ENCODE measurements at places on chromosomes 5 and 9.
A peak's percentile ranks its signal among the peaks of the same experiment; 100 is the strongest.

DNA sequence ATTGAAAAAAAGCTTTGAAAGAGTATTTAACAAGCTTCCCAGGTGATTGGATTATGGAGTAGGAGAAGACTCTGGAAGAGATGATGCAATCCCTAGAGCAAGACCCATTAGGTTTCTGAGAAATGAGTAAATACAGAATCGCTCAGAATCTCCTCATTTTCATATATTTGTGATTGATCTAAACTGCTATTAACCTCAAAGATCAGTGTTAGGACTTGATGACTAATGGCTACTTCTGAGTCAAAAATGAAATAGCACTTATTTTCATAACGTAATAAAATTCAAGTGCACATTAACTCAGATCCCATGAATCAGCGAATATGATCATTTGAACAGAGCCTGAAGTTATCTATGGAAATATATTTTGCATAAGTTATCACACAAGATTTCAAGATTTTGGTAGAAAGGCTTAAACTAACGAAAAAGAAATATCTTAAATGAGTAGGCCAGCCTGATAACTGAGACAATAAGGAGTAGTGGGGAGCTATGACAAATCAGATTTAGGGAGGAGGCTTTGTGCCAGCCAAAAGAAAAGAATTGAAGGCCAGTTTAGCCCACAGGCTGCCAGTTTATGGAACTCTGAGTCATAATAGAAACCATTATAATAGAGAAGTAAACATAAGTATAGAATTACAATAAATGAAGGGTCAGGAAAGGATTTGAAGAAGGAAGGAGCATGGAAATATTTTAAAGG lies 106.7 kb upstream of the OSMR start:
- no peak for DNase-seq

GRCh38 chr5:119323601-119324000 lies 32.2 kb upstream of the TNFAIP8 start:
- no peak for DNase-seq

DNA sequence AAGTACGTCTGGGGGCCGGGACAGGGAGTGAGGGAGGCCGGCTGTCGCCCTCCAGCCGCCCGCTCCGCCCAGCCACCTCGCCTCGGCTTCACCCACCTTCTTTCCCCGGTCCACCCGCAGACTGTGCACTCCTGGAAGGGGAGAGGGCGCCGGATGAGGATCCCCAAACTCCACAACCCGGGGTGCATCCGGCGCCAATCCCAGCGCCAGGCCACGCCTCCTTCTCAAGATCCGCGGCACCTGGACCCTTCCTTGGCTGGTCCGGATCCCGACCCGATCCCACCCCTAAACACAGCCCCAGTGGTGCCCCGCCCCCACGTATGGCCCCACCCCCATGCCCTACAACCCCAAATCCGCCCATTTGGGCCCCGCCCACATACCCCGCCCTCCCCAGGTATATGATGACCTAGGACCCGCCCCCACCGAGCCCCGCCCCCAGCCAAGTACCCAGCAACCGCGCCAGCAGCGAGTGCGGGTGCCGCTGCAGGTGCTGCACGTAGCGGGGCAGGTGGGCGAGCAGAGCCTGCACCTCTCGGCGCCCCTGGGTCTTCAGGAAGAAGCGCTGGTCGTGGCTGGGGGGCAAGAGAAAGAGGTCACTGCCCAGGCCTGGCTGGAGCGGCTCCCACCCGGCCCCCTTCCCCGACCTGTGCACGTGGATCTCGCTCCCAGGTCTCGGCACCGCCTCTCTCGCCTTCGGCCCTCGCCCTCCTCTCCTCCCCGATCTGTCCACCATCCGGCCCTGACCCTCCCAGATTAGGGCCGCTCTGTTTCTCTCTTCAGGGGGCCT lies 3.2 kb downstream of the PIP5KL1 start:
- peak; percentile 60 for DNase-seq

DNA sequence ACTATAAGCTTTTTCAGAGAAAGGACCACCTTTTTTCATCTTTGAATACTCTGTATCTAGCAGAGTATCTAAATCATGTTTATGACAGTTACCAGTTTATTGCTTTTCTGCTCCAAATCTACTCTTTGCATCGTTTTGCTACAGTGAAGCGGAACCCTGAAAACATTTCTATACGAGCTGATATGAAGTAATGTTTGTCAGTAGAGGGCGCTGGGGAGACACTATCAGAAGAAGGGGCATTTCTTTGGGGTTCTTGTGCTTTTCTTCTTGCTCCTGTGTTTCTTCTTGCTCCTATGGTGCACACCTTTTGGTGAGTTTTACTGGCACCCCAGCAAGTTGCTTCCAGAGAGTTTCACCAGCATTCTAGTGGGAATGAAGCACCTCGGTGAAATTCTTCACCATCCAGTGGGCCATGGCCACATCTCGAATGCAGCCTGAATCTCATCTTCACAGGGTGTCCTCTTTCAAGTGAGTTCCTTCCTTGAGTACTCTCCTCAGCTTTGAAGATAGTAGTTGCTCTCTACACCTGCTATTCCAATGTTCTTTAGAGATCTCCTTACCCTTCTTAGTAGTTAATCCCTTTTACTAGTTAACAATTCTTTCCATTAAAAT lies 98.4 kb downstream of the FGF1 start:
- DNase-seq = no peak

DNA sequence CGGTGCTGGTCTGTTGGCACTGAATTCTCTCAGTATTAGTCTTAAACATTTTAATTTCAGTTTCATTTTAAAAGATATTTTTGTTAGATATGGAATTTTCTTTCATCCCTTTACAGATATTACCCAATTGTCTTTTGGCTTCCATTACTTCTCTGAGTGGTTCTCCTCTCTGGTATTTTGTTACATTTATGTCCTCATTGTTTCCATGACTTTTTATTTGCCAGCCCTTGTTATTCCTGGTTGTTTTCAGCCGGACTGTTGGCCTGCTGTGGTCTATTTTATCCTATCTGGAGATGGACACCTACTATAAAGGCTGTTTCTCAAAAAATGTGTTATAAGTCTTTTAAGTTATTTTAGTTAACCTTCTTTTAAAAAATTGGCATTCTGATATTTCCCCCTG lies 117.2 kb downstream of the ARHGEF28 start:
- no peak for DNase-seq

DNA sequence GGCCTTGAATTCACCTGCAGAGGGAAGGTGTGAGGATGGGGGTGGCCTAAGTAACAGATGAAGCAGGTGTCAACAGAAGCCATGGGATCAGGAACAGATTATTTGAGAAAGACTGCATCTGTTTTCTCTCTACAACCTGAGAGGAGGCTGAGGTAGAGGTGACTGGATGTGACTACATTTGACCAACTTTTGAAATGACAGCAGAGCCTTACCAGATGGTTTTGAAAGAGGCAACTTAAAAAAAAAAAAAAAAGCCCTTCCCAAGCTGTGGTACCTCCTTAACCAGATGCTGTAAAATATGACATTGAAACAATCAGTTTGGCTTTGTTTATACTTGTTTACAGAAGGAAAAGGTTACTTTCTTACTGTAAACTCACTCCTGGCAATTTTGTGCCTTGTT lies 108.6 kb downstream of the TRIO start:
- DNase-seq = no peak

- no peak for DNase-seq
Observed at GRCh38 chr9:105447386-105447813, 434 bp upstream of the FSD1L start.

DNA sequence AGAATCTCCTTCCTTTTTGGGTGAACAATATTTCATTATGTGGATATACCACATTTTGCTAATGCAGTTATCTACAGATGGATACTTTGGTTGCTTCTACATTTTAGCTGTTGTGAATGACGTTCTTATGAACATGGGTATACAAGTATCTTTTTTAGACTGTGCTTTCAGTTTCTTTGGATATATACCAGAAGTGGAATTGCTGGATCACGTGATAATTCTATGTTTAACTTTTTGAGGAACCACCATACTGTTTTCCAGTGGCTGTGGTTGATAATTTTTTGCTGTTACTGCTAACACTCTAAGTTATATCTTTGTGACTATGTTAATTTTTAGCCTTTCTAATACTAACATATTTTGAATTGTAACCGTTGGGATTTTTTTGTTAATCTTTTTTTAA lies 12.5 kb downstream of the WDR70 start:
- no peak for DNase-seq

DNA sequence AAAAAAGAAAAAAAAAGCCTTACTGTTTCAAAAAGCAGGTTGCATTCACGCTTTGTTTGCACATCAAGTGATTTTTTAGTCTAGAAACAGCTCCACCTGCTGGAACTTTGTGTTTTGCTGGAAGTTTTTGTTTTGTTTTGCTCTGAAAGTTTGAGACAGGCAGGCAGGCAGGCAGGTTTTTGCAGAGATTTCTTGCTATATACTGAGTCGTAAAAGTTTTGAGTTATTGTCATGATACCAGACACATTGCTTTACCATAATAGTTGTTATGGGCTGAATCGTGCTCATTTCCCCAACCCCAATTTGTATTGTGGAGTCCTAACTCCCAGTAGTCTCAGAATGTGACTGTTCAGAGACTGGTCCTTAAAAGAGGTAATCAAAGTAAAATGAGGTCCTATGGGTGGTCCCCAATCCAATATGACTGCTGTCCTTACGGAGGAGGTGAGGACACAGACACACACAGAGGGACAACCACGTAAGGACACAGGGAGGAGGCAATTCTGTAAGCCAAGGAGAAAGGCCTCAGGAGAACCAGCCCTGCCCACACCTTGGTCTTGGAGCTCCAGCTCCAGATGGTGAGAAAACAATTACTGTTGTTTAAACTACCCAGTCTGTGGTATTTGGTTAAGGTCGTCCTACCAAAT lies 20.9 kb downstream of the OR2Y1 start:
- peak; percentile 13 for DNase-seq

- DNase-seq = no peak
Observed at GRCh38 chr9:114804505-114804904, 1.3 kb downstream of the TNFSF15 start.

DNA sequence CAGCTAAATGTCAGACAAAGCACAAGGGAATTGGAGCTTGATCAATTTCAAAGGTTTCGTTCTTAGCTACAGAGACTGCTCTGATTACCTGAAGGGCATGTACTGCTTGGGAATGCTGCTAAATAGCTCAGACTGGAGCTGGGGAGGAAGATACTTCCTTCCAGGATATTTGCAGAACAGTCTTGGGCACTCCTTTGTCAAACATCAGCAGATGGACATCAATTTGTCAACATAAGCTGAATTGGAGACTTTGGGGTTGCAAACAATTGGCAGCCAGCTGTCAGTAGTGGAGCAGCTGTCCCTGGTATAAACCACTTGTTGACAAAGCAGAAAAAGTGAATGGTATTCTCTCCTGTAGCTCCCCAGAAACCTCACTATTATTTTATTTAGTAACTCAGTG lies 182.0 kb downstream of the CCDC192 start:
- no peak for DNase-seq

- no peak for DNase-seq
Observed at GRCh38 chr9:98985596-98985995, 41.9 kb downstream of the COL15A1 start.

DNA sequence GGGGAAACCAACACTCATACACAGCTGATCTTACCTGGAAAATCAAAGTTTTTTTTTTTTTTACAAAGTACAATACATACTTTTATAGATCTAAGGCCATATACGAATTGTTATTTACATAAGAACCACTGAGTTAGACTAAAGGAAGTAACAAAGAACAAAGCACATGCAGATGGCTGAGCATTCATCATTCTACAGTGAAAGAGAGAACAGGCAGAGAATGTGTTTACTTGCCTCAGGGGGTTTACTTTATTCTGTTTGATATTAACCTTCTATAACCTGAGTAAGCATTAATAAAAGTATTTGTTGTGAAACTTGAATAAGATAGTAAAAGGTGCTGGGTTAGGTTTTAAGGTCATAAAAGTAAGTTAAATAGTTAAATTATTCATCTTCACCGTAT lies 54.7 kb downstream of the SLC38A9 start:
- DNase-seq = no peak

Measured in stimulated activated CD8-positive, alpha-beta memory T cell treated with anti-CD3 and anti-CD28 coated beads, Interleukin-4, amount 100 ng/mL, for 4 hours (primary cell).